ENCODE measurements at places on chromosomes 6 and 20.

DNA sequence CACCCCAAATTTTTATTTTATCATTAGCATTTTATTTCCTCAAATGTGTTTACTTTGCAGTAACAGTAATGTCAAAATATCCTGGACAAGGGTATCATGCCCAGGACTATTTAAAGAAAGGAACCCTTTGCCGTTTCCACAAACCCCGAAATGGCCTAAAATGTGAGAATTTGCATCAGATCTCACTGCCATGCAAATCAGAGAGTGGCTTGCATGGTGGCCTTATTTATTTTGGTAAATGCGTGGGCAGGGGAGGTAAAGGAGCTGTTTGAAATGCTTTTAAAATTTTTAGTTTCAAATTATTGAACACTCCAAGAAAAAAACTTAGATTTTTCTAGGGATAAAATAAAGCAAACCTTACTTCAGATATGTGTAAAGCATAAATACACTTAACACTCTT is 43.8 kb downstream of the ADAT2 start:
- no peak for DNase-seq

DNA sequence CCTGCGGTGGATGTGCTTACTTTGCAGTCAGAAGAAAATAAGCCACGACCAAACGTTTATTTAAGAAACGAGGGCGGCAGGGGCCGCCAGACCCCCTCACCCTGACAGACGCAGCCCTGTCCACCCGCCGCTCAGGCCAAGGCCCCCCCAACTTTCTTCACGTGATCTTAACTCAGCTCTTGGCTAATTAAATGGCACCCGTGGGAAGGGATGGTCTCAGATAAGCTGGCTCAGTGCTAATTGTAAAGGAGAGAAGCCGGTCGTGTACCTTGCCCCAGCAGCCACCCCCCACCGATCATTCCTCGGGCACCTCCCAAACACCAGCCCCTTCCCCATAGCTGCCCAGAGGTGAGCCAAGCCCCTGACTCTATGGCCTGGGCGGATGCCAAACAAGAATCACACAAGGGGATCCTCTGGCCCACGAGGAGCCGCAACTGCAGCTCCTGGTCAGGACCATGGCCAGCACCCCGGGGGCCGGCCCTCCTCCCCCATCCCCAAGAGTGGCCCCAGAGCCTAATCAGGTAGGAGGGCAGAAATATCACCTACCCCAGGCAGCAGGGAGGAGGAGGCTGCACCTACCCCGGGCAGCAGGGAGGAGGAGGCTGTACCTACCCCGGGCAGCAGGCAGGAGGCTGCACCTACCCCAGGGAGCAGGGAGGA is 11.2 kb downstream of the KCNQ2 start:
- no peak for DNase-seq

DNA sequence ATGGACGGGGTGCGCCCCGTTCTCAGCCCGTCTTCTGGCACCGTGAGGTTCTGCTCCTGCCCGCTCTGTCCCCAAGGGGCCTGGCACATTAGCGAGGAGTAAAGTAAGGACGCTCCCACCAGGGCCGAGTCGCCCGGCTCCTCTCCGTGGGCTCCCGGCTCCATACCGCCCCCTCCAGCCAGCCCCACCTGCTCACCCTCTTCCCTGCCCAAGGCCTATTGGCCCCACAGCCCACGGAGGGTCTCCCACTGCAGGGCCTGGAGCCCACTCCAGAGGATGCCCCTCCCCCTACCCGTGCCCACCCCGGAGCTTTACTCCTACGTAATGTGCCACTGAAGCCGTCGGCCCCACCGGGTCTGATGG is 47.5 kb upstream of the CHRNA4 start:
- no peak for DNase-seq

DNA sequence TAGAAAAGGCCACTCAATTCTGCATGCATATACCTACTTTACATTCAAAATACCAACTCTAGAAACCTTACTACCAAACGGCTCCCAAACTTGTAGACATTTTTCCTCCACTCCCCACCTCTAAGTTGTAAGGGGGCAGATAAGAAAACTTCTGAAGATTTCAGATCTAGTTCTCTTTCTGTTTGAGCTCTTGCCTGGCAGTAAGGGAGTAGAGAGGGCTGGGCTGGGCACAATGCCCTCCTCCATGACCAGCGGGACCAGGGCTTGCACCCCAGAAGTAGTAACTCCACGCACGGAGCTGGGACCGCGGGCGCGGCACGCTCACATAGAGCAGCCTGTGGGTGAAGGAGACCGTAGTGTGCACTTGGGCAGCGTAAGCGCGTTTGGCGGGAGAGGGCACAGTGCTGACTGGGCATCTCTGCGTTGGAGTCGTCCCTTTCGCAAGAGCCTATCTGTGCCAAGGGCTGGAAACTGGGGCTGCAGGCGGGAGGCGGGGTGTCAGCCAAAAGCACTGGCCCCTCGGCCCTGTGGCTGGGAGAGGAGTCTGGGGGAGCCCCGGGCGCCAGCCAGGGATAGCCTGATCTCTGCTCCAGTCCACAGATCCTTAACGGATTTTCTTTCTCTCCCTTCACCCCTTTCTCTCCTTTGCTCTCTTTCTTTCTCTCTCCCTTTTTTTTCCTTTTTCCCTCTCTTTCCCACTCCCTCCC is 32.4 kb downstream of the PHACTR1 start:
- DNase-seq = peak; percentile 91
